Activated CD4-positive, alpha-beta memory T cell treated with anti-CD3 and anti-CD28 coated beads, Interleukin-2, amount 10 ng/mL, durations not matched to agents 7 days and 5 days (primary cell): ENCODE measurements at places on chromosomes 3 and 15. TPM values are rescaled to one million over a fixed set of nuclear protein-coding genes. Genes with fewer than 3 reads are reported as not detected.

DNA sequence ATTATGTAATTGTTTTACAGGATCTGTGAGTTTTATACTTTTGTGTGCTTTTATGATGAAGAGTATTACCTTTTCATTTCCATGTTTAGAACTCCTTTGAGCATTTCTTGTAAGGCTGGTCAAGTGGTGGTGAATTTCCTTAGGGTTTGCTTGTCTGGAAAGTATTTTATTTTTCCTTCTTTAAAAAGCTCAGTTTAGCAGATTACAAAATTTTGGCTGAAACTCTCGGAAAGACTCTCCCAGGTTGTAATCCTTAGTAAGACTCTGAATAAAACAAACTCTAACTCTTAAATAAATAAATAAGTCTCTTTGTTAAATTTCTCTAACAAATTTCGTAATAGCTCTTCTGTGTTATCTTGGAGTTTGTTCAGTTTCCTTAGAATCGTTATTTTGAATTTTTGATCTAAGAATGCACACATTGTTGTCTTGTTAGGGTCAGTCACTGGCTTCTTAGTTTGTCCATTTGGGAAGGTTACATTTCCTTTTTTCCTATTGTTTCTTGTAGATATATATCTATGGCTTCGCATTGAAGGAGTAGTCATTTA lies 14.7 kb upstream of the ACOX2 start:
- H3K27me3 ChIP-seq = peaks cover 13% of the 10 kb centered on the region
- no peak overlapping the region for H3K4me3 ChIP-seq
- H3K36me3 ChIP-seq = no peaks in the 10 kb centered on the region
- no peak for DNase-seq

Gene TRNT1
- 32.4 TPM for total RNA-seq

Gene RASL12
- total RNA-seq = not detected

Gene SHC4
- total RNA-seq = 1.9 TPM

- no peaks in the 10 kb centered on the region for H3K27me3 ChIP-seq
- no peak for DNase-seq
- no peak overlapping the region for H3K27ac ChIP-seq
- no peaks in the 10 kb centered on the region for H3K4me1 ChIP-seq
Observed at GRCh38 chr3:43095370-43095769, 10.5 kb downstream of the POMGNT2 start.
